ENCODE measurements at places on chromosomes 3 and 15.

DNA sequence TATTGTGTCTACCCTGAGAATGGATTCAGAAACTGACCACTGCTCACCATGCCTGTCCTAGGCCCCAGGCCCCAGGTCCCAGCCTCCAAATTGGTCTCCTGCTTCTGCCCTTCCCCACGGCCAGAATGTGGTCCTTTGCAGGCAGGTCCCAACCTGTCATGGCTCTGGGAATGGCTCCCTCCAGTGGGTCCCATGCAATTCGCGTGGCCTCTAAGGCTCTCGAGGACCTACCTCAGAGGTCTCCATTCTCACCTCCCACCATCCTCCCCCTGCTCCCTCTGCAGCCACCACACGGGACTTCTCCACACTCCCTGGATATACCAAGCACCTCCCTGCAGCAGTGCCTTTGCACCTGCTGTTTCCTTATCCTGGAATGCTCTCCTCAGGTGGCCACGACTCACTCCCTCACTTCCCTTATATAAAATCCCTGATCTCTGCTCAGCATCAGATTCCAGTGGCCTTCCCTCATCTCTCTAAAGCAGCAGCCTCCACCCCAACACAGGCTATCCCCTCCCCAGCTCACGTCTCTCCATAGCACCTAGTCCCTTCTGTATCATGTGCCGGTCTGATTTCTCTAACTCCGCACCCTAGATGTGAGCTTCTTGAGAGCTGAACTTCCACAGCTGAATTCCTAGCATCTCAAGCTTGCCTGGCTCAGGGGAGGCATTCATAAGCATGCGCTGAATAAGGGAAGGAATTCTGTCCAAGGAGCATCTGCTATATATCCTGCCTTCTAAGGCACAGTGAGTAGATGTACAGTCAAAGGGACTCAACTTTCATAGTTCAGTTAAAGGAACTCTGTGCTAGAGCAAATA lies 56.9 kb downstream of the ARRDC4 start:
- DNase-seq: no peak

DNA sequence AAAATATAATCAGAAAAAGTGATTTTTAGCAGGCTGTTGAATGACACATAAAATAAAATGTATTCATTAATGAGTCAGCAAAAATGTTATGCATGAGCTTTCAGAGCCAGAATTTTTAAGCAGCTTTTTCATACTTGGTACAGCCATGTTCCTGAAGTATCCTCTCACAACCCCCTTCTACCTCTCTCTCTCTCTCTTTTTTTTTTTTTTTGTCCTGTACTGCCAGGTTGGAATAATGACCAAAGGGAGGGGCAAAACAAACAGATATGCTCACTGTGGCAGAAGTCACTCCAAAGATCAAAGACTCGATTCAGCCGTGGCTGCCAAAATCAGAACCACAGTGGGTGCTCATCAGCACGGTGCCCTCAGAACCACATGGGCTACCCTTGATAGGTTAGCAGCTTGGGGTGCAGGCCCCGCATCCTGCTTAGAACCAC lies 383.0 kb downstream of the ZBTB20 start:
- DNase-seq: peak; percentile 20

GRCh38 chr3:57746156-57747010 lies 9.7 kb upstream of the SLMAP start:
- DNase-seq: peak; percentile 14

GRCh38 chr15:45458746-45459403 lies 63.7 kb downstream of the SLC30A4 start:
- peak; percentile 73 for DNase-seq

GRCh38 chr15:79400650-79401049 lies 31.5 kb upstream of the MINAR1 start:
- no peak for DNase-seq

- no peak for DNase-seq
Observed at GRCh38 chr3:180828723-180829408, 83.6 kb upstream of the FXR1 start.

DNA sequence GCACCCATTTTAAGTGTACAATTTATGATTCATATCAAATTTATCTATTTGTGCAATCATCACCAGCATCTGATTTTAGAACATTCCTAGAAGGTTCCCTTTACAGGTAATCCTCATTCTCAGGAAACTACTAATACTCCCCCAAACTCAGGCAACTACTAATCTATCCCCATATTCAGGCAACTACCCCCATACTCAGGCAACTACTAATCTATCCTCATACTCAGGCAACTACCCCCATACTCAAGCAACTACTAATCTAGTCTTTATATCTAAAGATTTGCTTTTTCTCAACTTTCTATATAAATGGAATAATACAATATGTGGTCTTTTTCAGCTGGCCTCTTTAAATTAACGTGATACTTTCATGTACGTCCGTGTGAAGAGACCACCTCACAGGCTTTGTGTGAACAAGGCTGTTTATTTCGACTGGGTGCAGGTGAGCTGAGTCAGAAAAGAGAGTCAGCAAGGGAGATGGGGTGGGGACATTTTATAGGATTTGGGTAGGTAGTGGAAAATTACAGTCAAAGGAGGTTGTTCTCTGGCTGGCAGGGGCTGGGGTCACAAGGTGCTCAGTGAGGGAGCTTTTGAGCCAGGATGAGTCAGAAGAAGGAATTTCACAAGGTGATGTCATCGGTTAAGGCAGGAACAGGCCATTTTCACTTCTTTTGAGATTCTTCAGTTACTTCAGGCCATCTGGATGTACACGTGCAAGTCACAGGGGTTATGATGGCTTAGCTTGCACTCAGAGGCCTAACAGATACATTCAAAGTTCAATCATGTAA lies 1444.5 kb upstream of the CADM2 start:
- DNase-seq: no peak

- DNase-seq: peak; percentile 7
Observed at GRCh38 chr15:38853608-38854007, 289.0 kb upstream of the RASGRP1 start.

DNA sequence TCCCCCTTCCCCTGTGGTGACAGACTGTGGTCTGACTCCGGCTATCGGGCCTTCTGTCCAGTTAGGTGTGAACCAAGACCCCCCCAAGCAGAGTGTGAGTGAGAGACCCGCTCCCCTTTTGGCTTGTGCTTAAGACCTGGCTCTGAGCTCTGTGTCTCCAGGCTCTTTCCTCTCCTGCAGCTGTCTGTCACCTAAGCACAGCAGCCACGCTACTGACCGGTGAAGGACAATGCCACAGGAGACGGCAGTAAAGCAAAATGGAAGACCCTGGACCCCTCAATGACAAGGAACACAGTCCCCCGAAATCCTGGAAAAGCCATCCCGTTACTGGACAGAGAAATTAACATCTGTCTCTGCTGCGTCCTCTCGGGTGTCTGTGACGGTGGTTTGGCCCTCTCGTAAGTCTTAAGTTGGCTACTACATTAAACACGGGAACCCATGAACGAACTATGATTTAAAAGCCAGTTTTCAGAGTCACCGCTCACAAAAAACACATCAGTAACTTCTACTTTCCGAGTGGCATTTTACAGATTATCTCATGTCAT lies 53.7 kb downstream of the CHSY1 start:
- DNase-seq: no peak

GRCh38 chr3:114660124-114660523 lies 366.3 kb downstream of the TIGIT start:
- DNase-seq: no peak

GRCh38 chr3:72998466-72998865 lies 1.9 kb downstream of the PPP4R2 start:
- no peak for DNase-seq

GRCh38 chr3:133367956-133368355 lies 31.9 kb upstream of the BFSP2 start:
- no peak for DNase-seq

GRCh38 chr15:98681061-98681460 lies 32.7 kb downstream of the IGF1R start:
- no peak for DNase-seq

- DNase-seq: no peak
Observed at GRCh38 chr3:181567311-181568075, 144.2 kb upstream of the SOX2 start.

GRCh38 chr3:110397115-110397514 lies 674.5 kb upstream of the NECTIN3 start:
- DNase-seq: no peak

- no peak for DNase-seq
Observed at GRCh38 chr3:127149621-127150310, 43.2 kb upstream of the PRR23E start.

- no peak for DNase-seq
Observed at GRCh38 chr3:138323971-138324370, 5.7 kb downstream of the NME9 start.

DNA sequence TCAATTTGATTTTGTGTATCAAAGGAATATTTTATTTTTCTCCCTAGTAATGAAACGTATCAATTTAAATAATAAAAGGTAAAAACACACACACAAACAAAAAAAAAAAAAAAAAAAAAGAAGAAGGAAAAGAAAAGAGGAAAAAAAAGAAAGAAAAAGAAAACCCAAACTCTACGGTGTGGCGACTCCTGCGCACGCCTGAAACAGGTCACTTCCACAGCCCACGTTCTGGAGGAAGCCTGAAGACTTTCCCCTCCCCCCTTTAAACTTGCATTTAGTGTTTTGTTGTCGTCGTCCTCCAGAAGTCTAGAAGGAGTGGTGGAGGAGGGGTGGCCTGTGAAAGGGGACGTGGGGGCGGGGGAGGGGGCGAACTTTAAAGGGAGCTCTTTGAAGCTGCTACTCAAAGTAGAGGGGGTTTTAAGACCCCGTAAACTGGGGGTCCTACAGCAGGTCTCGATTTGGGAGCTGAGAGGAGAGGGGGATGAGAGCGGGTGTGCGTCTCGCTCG lies 2.3 kb upstream of the TLE3 start:
- peak; percentile 25 for DNase-seq

GRCh38 chr3:134713671-134714070 lies 62.8 kb upstream of the KY start:
- DNase-seq: no peak

GRCh38 chr15:32029862-32030781 lies at the start of gene CHRNA7:
CHRNA7 (plus strand) TSS chr15:32030515; CDS start chr15:32030595, 80 bp downstream.
- DNase-seq: no peak

DNA sequence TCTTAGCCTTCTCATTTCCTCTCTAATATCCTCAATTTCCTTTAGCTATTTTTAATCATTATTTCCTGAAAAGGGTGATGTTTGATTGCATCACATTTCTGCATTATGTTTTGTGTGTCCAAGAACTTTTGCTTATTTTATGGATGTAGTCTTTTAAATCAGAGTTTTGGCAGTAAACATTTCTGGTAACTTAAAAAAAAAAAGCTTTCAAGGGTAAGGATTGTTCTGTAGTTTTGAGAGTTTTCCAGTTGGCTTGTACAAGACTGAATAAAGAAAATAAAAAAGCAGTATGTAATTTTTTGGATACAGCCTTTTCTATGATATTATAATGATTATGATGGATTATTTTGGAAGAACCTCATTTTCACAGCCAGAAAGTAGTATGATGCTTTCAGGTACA lies 99.4 kb downstream of the DHX36 start:
- DNase-seq: no peak

Measured in DND-41 (cell line).